ENCODE measurements at places on chromosomes 3 and 15.
A peak's percentile ranks its signal among the peaks of the same experiment; 100 is the strongest.

DNA sequence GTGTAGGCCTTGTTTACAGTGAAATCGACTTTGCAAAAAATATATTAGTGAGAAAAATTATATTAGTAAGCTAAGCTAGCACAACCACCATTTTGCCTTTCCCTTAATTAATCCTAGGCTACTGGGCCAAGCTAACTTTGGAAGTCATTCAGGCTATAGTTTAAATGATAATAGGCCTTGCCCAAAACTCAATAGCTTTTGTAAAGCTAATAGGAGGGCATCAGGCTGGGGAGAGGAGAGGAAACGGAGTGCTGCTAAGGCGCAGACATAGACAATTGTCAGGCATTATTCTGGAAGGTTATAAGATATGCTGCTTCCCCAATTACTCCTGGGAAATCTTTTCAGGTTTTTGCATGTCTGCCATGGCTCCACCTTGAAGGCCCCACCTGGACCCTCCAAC lies 1286.0 kb downstream of the NSUN3 start:
- no peak for DNase-seq

GRCh38 chr3:161351330-161351729 lies 20.0 kb downstream of the SPTSSB start:
- no peak for DNase-seq

GRCh38 chr3:72568083-72568482 lies 280.2 kb downstream of the SHQ1 start:
- DNase-seq = no peak

GRCh38 chr3:61894988-61895935 lies 333.9 kb downstream of the PTPRG start:
- peak; percentile 39 for DNase-seq

- DNase-seq = no peak
These were observed 25.7 kb upstream of the GSK3B start for GRCh38 chr3:120119846-120120510.

- DNase-seq = no peak
These were observed 495.0 kb upstream of the ZNF385D start for GRCh38 chr3:22245811-22246583.

DNA sequence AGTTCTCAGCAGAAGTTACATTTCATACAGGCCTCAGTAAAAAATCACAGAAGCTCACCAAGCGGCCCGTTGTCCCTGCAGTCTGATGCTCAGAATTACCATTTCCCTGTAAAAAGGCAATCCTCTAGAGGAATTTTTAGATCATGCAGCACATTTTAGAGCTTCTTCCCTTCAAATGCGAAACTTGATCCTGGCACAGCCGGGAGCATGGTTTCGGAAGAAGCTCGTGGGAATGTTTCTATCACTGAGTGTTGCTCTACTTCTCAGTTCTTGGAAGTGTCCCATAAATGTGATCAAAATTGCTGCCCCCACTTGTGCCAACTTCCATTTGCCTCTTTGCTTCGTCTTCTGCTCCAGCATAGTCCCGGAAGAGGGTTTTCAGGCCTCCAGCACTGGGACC lies 3.8 kb upstream of the H1-8 start:
- no peak for DNase-seq

DNA sequence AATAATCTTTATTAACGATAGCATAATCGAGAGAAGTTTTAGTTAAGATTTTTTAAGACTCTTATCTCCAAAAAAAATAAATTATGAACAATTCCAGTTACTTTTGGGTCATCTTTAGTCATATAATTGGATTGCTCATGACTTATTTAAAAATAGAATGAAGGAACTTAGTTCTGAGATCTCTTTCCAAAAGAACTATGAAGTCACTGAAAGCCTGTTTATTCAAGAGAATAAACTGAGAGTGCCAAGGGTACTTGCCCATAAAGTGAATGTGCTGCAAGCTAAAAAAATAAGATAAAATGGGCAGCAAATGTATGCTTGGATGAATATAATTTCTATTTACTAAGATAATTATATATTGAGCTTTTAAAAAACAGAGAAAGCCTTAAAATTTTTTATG lies 176.5 kb upstream of the PLSCR5 start:
- no peak for DNase-seq

GRCh38 chr3:16994854-16995525 lies 110.2 kb downstream of the PLCL2 start:
- DNase-seq = no peak

GRCh38 chr3:151197981-151198767 lies 4.8 kb downstream of the GPR171 start:
- no peak for DNase-seq

DNA sequence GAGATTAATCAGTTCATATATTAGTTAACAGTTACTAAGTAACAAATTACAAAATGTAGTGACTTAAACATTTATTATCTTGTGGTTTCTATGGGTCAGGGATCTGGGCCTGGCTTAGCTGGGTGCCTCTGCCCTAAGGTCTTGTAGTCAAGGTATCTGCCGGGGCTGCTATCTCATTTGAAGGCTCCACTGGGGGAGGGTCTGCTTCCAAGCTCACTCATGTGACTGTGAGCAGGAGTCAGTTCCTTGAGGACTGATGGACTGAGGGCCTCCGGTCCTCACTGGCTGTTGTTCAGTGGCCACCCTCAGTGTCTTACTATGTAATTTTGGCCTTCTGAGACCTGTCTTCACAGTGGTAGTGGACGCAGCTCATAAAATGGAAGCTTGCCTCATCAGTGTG lies 135.9 kb upstream of the PLXNA1 start:
- DNase-seq = no peak

- no peak for DNase-seq
These were observed 52.6 kb upstream of the AKAP13 start for GRCh38 chr15:85327820-85328219.
